ENCODE measurements at places on chromosomes 16 and 17.

DNA sequence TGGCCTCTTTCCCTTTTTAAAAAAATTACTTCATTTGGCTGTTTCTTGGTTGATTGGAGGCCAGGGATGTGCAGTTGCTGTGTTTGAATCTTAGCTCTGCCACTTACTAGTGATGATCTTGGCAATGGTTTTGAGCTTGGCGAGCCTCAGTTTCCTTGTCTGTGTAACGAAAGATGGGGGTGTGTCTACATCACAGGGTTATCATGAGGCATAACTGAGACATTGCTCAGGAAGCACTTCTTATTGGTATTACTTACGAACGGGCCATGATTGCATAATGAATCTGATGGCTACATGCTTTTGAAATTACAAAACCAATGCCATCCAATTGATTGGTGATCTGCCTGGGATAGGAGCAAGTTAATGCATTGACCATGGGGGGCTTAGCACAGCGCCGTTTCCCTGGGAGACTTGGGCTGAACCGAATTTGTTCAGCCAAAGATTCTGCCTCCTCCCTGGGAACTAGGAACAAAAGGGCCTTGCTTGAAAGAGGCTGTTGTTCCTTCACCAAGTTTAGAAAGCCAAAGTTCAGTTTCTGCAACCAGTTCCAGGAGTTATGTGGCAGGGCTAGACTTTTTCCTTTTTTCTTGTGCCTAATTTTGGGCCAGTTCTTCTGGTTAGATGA, 21.9 kb downstream of the CMIP start:
- DNase-seq, result no peak

- no peak for DNase-seq
Measured at GRCh38 chr16:17836868-17837602, 366.3 kb upstream of the XYLT1 start.

DNA sequence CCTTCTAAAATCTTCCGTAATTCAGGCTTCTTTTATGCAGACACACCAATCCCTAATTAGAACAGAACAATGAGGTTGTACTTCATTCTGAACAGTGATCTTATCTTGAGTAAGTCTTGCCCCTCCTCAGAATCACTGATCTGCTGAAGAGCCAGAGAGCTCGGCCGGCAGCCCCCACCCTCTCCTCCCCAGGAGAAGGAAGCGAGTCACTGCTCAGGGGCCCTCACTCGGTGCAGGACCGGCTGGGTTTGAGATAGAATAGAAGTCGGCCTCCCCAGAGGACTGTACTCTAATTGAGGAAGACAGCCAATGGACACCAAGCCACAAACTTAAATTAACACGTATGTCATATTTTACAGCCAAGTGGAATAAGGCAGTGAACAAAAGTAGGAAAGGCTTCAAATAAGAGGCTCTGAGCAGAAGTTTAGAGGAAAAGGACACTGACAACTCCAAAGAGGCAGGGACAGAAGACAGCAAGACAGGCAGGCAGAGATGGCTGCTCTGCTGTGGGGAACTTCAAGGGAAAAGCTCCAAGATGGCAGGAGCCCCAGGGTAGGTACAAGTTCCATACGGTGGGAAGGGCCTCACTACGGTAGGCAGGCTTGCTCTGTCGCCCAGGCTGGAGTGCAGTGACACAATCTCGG, 18.6 kb downstream of the CREBBP start:
- no peak for DNase-seq

DNA sequence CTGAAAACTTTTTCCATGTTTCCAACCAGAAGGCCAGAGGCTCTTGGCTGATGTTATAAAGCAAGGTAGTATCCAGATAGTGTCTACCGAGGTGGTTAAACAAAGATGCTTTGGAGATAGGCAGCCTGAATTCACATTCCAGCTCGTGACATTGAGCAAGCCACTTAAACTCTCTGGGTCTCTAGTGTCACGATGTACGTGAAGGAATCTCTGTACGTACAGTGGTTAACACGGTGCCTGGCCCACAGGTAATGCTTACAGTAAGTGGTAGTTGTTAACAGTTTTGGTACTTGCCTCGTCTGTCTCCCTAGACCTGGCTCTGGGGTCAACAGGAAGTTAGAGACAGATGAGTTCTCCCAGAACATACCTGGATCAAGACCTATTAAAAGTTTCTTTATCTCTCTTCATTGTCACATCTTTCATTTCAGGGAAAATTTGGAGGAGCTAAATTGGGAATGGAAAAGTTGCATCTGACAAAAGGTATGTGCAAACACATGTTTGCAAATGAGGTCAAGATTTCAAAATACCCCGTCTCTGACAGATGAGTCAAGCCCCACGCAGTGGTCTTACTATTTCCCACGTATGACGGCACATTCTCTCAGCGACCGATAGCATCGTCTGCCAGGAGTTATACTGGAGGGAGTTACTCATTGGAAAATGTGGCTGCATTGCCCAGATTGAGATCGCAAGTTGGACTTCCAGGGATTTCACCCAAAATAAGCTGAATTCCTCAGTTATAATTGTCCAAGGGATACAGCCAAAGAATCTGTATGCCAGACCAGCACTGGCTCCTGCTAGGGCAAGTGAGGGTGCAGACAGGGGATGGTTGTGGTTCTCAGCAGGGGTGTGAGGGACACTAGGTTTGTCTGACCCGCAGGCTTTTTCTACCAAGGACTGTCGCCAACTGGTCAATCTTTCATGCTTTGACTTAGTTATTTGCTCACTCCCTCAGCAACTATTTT, 18.9 kb upstream of the MYH10 start:
- no peak for DNase-seq

GRCh38 chr17:50212121-50212843, 10.9 kb upstream of the COL1A1 start:
- DNase-seq, result no peak

DNA sequence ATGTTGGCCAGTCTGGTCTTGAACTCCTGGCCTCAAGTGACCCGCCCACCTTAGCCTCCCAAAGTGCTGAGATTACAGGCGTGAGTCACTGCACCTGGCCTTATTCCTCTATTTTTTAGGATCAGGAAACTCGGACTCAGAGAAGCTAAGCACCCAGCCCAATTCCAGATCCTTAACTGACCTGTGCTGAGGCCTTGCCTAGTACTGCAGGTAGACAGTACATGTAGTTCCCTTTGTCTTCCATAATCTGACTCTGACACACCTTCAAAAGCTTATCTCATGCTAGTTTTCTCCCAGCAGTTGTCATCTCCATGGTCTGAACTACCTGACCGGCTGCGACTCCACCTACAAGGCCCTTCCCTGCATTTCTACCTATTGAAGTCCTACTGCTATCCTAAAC, 65.7 kb upstream of the AXIN2 start:
- DNase-seq, result no peak

- DNase-seq, result no peak
Measured at GRCh38 chr16:15810411-15810810, 46.4 kb downstream of the MYH11 start.

- DNase-seq, result no peak
Measured at GRCh38 chr17:4492721-4493561, 5.7 kb upstream of the SPNS2 start.

DNA sequence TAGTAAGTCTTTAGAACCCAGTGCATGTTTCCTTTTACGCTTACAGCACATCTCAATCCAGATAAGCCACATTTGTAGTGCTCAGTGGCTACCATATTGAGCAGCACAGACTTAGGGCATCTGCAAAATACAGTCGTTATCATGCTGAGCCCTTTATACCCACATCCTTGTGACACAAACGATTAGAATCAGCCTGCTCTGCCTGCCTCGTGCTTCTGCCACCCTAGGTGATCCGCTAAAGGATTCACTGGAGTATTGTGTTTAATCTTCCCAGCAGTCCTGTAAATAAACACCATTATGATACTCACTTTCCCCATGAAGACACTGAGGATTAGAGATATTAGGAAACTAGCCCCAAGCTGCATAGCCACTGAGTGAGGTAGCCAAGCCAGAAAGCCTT, 51.3 kb upstream of the FA2H start:
- no peak for DNase-seq

DNA sequence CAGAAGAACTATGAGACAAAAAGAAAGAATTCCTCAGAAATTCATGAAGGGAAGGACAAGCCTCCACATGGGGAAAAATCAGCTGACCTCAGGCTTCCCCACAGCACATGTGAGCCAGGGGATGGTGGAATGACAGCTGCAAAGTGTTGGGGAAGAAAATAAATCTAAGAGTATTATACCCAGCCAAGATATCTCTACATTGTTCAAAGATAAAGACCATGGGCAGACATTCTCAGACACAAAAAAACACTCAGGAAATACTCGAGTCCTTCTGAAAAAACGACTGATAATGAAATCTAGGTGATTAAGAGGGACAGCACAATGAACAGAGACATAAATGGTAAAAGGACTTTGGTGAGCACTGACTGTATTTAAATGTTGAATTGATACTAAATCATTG, 3.9 kb downstream of the RAB40B start:
- no peak for DNase-seq

DNA sequence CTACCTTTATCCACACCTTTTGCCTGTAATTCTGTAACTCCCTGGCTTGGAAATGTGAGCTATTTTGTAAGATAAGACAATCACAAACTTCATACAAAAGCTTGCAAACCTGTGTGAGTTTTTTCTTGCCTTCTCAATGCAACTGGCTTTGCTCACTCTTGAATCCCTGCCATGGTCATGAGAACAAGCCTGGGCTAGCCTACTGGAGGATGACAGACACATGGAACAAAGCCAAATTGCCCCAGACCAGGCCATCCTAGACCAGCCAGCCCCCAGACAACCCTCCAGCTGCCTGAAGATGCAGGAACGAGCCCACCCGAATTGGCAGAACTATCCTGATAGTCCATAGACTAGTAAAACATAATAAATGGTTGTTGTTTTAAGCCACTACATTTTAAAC, 466.6 kb upstream of the ERCC4 start:
- no peak for DNase-seq

- DNase-seq, result no peak
Measured at GRCh38 chr17:81165246-81166032, at the start of gene PVALEF. Gene PVALEF, plus strand, starts transcription at chr17:81165507. Its CDS starts 15,720 bp downstream, at chr17:81181227.

GRCh38 chr17:45220079-45220478, 1.6 kb upstream of the FMNL1 start:
- no peak for DNase-seq

DNA sequence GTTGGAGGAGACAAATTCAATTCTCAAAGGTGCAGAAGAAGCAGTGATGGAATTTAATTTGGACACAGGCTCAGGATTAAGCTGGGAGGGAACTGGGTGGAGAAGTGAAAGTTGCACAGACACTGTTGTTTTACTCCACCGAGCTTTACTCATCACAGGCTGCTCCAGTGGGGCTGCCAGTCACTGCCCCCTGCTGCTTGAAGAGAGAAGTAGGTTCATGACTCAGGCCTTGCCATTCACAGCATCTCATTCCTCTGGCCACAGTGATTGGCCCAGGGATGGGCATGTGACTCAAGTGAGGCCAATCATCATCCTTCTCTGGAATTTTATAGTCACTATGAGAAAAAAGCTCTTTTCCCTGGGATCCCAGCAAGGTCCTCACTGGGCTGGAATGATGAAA, 11.8 kb downstream of the GNAO1 start:
- peak; percentile 46 for DNase-seq

Data from D341Med (cell line).